ENCODE measurements at places on chromosomes 7 and 10.

DNA sequence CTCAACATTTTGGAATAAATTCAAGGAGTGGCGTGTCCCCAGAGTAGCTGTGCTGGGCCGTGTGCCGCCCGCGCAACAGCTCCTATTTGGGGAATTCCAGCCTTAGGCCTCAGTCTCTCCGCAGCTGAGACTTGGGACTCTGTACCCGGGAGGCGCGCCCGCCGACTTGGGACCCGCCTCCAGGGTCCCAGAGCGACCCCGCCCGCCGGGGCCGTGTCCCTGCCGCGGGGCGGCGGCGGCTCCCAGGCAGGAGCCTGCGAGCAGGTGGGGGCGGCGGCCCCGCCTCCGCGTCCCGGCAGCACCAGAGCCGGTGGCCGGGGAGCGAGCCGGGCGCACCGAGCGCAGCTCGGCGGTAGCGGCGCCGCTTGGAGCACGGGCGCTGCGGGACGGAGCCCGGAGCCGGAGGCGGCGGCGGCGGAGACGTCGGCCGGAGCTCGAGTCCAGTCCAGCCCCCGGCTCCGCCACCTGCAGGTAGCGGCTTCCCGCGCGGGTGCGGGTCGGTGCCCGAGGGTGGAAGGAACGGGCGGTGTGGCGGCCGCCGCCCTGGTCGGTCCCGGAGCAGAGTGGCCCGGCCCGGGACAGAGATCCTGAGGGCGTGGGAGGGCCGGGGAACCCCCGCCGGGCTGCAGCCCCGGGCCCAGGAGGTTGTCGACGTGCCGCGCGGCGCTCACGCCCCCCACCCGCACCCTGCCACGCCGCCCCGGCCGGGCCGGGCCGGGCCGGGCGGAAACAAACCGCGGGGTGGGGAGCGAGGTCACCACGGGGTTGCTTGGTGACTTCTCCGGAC is at the start of gene WIPF3:
WIPF3 (plus strand) TSS at position 301 of the 787 bp plus-strand sequence. CDS start 28,217 bp downstream, outside the sequence.
- no peak for DNase-seq

DNA sequence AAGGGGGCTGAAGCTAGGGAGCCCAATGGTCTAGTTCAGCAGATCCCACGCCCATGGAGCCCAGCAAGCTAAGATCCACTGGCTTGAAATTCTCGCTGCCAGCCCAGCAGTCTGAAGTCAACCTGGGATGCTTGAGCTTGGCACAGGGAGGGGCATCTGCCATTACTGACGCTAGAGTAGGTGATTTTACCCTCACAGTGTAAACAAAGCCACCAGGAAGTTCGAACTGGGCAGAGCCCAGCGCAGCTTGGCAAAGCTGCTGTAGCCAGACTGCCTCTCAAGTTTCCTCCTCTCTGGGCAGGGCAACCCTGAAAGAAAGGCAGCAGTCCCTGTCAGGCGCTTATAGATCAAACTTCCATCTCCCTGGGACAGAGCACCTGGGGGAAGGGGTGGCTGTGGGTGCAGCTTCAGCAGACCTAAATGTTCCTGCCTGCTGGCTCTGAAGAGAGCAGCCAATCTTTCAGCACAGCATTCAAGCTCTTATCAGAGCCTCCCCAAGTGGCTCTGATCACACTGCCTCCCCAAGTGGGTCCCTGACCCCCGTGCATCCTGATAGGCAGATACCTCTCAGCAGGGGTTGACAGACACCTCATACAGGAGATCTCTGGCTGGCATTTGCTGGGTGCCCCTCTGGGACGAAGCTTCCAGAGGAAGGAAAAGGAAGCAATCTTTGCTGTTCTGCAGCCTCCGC is 167.8 kb downstream of the CCDC71L start:
- no peak for DNase-seq

DNA sequence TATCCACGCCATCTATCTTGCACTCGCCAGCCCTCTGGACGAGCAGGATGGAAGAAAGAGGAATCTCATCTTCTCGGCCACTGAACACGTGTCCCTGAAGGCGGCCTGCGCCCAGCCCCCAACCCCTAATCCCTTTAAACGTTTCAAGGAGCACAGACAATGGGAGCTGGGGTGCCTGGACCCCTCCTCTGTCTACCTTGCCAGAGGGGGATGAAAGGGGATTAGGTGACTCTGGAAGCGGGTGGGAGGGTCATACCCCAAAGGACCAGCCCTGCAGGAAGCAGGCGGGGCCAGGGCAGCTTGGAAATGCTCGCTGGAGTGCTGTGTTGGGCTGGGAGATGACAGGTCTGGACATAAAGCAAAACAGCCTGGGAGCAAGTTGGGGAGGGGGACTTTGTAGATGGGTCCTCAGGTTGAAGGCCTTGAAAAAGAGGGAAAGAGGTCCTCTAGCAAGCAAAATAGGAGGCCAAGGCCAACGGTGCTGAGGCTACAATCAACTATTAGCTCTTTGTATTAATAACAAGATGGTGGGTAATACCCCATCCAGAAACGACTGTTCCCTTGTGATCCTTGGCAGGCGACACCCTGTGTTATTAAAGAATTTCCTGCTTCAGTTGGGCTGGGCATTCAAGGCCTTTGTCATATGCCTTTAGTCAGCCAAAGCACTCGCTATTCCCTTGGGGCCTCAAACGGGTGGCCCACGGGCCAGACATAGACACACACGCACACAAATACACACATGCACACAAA is 126.5 kb upstream of the UNC5B start:
- no peak for DNase-seq

DNA sequence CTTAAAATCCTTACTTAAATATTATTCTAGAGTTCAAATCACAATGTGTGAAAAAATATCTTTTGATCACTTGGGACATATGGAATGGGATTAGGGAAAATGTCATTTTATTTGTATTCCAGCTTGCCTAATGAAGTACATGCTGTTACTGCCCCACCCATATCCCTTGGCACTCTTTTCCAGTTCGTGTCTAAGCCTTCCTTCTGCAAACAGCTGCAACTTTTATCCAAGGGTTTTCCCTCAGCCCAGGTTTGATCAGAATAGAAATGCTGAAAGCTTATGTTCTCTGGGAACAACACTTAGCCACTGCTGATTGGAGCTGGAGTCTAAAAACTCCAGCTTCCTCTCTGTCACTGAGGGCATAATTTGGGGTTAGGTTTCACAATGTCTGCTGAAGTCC is 214.1 kb upstream of the FAM3C start:
- no peak for DNase-seq

GRCh38 chr7:44748045-44748947 is at the start of gene ZMIZ2:
TSS of gene ZMIZ2 (plus strand) at chr7:44748847. CDS start at chr7:44756250, 7,403 bp downstream.
- peak; percentile 79 for DNase-seq

- no peak for DNase-seq
These were observed 64.1 kb downstream of the PCGF5 start for GRCh38 chr10:91284486-91285090.

DNA sequence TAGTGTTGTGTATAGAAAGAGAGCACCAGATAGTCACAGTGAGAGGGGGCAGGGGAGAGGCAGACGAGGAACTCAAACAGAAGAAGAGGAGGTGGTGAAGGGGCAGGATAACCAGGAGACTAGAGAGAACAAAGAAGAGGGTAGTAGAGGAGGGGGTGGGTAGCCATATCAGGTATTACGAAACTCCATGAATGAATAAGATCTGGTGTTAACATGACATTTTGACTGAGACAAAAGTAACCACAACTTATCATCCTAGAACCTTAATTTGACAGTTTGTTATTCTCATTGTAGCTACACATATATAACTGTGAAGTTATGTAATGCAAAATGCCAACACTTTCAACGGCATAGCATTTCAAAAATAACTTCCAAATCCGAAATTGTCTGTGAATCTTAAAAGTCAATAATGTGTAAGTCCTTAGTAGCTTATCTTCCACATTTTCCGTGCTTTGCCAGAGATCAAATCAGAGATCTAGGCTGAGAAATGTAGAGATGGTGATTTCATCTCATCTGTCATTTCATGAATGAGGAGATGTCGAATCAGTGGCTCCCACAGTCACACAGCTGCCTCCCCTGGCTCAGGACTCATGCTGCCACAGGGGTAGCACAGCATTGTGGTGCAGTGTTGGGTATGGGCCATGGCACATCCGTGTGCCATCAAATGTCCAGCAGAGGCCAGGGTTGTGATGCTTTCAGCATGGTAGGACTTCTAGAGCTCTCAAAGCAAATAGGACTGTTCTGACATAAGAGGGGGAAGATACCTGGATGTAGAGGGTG is 202.1 kb downstream of the HECW1 start:
- DNase-seq: no peak

DNA sequence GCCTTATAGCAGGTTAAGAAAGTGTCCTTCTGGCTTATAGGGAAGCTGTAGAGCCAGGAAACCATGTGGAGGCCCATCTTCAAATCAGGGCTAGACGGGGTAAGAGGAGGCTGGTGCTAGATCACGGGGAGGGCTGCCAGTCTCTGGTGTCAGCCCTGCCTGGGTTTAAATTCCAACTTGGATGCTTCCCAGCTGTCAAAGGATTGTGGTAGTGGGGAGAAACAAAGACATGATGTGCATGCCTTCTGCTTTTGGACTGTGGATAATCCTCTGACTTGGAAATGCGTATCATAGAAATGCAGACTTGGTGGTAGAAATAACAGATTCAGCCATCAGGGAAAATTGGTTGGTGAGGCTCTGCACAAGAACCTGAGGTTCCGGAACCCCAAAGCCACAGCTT is 325.6 kb downstream of the PHTF2 start:
- DNase-seq: no peak

GRCh38 chr7:876972-877311 is 588 bp downstream of the GET4 start:
- DNase-seq: no peak

DNA sequence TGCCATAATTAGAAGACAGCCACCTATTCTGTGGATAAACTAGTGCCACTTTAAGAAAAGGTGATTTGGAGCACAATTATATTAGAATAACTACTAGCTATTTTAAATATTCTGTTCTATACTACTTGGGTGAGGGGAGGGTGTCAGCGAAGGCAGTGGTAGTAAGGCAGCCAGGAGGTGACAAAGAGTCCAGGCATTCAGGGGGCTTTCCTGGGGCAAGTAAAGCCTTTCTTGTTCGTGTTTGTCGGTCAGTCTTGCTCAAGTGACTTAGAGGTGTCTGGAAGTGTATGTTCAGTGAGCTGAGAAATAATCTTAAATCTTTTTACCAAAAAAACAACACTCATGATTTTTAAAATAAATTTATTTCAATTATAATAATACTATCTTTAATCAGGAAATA is 34.4 kb downstream of the ADD3 start:
- DNase-seq: no peak

DNA sequence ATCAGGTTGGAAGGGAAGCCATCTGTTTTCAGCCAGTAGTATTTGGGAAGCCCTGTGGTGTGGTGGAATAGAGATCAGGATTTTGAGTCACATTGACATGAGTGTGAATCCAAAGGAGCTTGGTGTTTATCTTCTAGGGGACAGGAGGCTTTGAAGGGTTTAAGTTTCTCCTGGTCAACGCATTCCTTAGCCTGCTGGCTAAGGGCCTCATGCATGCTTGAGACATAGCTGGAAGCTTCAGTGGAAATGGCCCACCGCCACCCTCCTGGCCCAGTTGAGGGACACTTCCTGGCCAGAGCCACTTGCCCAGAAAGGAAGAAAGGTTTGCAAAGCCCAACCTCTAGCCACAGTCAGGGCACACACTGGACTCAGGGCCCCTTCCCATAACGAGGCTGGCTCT is 70.9 kb downstream of the CDK1 start:
- DNase-seq: no peak

GRCh38 chr10:69361303-69361614 is 55.5 kb downstream of the TACR2 start:
- DNase-seq: no peak

DNA sequence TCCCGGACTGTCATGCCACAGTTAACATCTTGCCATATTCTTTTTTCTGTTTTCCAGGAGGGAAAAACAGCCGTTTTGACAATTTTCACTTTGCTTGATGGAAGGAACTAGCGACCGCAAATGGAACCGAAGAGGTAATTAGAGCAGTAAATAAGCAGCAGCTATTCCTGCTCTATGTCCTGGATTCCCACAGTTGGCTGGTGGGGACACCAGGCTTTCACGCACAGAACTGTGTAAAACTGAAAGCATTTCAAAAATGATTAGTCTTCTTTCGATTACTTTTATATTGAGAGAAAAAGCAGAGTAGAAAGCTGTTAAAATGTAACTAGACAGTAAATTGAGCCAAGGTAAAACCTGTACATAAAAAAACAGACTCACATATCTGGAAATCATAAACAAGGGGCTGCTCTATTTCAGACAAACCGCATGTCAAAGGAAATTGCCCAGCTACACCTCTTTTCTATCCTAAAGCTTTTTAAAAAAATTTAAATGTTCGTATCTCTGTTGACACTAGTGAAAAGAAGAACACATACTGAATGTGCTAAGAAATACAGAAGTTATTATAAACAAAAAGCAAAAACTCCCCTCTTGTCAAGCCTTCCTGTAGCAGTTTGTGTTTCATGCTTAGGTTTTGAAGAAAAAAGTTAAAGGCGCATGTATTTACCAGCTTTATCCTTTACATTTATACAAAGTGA is 93.4 kb downstream of the RNF216 start:
- no peak for DNase-seq

DNA sequence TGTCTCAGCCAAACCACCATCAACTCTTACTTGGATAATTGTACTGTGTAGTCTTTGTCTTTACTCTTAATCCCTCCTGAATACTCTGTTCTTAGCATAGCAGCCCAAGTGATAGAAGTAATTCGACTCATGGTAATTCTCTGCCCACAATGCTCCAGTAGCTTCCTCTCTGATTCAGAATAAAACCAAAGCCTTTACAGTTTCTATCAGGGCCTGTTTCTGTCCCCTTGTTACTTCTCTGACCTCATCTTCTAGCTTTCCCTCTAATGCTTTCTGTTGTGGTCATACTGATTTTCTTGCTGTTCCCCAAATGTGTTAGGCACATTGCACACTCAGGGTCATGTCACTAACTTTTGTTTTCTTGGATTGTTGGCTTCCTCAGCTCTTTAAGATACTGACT is 8.0 kb downstream of the ZNF518A start:
- no peak for DNase-seq

GRCh38 chr7:111735661-111736551 is 173.6 kb upstream of the IMMP2L start:
- peak; percentile 58 for DNase-seq

DNA sequence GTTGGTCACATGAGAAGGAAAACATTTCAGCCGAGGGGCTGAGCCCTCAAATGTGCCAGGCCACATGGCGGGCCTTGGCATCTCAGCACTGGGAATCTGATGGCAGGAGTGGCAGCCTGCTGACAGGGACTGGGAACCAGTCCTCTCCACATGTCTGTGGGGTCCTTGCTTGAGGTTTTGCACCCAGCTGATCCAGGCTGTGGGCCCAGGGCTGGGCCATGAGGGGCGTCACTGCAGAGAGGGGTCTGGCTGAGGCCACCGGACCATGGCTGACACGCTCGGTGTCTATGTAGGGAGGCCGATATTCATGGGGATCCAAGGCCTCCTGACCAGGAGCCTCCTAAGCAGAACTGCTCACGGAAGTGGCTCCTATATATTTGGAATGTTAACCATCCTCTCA is 31.0 kb upstream of the PWWP2B start:
- DNase-seq: no peak
